ENCODE measurements at places on chromosomes 1 and 21.

DNA sequence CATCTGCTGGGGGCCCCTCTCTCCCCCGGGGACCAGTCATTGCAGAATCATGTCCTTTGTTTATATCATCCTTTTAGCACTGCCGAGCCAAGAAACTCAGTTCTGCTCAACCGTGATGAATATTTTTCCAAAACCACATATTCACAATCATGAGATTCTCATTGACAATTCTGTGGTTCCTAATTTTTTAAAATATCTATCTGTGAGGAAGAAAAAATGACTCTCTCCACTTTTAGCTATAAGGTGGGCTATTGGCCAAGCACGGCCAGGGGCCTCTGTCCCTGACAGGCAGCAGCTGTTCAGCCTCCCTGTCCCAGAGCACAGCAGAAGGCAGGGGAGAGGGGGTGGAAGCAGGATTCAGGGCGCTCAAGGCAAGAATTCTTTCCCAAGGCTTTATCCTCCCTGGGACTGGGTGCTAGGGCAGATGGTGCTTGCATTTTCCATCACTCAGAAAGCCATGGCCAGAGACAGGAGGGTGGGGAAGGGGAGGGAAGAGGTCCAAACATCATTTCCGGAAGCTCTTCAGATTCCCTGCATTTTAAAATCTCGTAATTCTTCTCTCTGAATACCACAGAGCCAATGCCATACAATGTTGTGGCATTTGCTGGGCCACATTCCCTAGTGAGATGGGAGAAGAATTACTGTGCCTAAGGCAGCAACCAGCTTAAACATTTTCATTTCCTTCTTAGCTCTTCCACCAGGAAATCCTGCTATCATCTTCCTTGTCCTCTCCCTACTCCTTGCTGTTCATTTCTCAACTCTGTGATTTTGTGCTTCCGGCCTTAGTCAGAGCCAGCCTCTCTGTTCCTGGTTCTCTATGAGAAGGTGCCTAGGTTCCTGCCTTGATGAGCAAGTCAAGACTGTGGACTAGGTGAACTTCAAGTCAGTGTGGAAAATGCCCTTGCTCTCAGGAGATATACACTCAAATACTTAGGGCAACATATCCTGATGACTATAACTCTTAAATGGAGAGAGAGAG, 60.3 kb downstream of the KCNJ6 start:
- no peak for DNase-seq

DNA sequence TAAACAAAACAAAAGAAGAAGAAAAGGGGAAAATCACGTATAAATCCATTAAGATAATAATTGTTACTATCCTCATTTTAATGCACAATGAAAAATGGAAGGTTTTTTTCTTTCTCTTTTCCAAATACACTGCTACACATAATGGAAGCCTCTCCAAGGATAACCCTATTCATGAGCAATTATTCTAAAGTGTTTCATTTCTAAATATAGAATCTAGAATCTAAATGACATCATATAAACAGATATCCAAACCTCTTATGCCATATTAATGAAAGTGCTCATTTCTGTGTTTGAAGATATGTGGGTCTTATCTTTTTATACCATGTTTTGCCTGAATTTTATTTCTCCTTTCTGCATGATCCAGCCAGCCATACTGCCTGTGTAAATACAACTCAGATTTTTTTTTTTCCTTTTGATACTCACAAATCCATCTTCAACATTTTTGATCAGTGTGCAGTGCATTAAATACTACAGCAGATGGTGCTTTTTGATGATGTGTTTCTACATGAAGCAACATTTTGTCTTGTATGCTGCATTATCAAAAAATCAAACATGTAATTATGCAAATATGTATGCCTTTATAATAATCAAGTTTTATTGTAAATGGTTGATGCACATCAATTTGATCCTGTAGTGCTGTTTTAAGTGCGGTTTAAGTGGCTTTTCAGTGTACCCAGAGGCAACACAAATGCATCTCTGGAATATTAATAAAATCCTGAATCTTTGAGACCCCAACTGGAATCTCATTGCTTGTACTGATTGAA, 625.6 kb upstream of the PTBP2 start:
- DNase-seq, result no peak

GRCh38 chr1:204287466-204287891, 72.2 kb downstream of the PLEKHA6 start:
- no peak for DNase-seq

DNA sequence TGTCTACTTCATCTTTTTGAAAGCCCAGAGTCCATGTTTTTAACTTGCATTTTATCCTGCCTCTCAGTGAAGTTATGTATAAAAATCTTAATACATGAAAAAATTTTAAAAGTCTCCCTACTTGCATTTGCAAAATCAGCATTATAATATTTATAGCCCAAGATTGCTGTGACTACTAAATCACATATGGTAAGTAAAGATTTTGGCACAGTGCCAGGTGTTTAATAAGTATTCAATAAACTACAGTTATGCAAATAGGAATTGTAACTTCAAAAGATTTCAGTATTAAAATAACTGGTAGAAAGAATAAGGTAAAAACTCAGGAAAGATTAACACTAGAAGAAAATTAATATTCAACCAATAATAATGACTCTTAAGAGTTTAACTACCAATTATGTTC, 641.7 kb downstream of the LRRIQ3 start:
- DNase-seq, result no peak

Measured in omental fat pad (tissue), 4 donors.